ENCODE measurements at places on chromosomes 1 and 21.

DNA sequence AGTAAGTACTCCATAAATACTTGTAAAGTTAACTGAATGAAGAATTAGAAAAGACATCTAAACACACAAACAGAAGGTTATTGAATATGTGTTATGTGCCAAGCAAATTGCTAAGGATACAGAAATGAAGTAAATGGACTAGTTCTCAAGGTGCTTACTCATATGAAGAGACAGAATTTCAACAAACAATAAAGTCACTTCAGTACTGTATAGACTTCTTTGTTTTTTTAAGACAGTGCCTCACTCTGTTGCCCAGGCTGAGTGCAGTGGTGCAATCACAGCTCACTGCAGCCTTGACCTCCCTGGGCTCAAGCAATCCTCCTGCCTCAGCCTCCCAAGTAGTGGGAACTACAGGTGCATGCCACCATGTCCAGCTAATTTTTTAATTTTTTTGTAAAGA lies 57.3 kb downstream of the SERBP1 start:
- DNase-seq: no peak

GRCh38 chr1:150970808-150971582 lies 3.6 kb downstream of the CERS2 start:
- peak; percentile 13 for DNase-seq

DNA sequence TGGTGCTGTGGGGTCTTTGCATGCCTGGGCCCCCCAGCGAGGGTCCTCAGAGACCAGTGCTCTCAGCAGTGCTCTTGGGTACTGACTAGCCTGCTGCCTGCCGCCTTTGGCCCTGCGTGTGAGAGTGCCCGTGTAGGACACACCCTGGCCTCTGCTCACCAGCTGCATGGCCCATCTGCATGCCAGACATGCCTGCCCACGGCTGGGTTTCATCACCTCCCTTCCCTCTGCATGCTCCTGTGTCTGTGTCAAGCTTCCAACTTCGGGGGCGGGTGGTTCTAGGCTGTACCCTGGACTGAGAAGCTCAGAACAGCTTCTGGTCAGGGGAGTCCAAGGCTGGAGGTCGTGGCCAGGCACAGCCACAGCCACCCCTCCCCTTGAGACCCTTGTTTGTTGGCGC lies 56.9 kb downstream of the PTPRF start:
- DNase-seq: no peak

- no peak for DNase-seq
Observed at GRCh38 chr21:46160657-46160906, 5.2 kb upstream of the FTCD start.

DNA sequence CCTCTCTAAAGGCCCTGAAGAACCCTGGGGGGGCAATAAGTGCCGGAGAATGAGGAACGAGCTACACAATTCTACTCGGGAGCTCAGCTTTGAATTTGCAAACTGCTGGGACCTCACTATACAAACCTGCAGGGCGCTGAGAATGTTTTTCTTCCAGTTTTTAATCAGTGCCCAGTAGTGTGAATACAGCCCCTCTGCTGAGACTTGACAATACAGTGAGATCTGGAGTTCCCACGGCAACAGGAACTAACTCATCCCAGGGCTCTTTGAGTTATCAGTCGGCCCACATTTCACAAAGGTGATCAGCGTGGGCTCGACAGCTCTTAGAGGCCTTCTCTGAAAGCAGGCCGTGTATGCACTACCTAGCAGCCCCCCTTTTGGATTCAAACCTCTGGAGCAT lies 41.7 kb downstream of the TMEM53 start:
- peak; percentile 44 for DNase-seq

DNA sequence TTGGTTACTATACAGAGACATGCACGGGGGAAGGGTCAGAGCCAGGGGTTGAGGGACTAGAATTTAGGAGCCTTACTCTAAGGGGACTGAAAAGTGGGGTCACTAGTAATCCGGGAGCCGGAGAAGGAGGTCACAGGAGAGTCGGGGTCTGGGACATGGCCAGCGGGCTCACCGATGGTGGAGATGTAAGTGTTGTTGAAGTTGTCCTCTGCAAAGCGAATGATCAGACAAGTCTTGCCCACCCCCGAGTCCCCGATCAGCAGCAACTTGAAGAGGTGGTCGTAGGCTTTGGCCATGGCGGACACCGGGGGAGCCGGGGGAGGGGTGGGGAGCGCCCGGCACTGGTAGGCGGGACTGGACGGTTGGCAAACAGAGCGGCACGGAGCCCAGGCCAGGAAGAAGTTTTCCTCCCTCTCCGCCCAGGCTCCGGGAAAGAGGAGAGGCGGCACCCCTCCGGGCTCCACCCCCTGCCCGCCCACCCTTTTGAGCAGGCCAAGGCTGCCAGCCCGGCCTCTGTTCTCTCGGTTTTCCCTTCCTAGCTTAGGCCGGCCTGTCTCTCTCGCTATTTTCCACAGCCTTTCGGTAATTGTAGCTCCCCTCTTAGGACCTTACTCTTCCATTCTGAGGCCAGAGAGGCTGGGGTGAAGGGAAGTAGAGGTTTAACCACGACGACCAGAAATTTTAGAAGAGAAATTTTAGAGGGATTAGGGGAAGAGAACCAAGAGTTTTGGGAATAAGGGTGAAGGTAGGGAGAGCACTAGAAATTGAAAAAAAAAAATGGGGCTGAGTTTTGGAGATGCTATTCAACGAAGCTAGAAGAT lies at the start of gene RAB13:
TSS of gene RAB13 (minus strand) at position 399 of the 821 bp plus-strand sequence. CDS start at position 296, 103 bp downstream.
- DNase-seq: peak; percentile 77

DNA sequence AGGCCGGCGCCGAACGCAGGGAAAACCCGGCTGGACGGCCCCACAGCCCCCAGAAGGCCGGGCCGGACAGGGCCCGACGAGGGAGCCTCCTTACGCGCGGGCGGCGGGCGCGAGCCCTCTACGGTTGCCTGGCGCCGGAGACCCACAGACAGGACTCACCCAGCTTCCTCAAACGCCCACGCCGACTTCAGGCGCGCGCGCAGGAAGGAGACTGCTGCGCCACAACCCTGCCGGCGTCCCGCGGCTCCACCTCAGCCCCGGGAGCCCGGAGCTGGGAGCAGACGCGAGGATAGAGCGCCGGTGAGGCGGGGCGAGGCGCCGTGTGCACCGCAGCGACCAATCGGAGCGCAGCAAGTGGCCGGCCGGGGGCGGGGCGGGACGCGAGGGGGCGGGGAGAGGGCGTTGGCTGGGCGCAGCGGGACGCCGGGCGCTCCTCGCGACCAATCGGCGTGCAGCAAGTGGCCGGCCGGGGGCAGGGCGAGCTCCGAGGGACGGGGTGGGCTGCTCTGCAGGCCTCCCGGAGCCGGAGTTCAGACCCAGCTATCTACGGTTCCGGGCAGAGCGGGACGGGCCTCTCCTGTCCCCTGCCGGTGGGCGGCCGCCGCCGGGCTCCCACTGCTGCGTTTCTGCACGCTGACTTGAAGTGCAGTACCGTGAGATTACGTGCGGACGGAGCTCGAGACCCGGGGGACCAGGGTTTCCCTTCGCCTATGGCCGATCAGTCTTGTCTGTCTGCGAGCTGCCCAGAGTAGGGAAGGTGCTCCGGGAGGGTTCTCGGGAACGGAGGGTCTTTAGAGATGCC lies at the start of gene TMEM50B:
TSS of gene TMEM50B (minus strand) at position 296 of the 802 bp plus-strand sequence. CDS start 11,089 bp downstream, outside the sequence.
- peak; percentile 98 for DNase-seq

GRCh38 chr1:231260351-231260750 lies 19.3 kb downstream of the GNPAT start:
- DNase-seq: no peak

DNA sequence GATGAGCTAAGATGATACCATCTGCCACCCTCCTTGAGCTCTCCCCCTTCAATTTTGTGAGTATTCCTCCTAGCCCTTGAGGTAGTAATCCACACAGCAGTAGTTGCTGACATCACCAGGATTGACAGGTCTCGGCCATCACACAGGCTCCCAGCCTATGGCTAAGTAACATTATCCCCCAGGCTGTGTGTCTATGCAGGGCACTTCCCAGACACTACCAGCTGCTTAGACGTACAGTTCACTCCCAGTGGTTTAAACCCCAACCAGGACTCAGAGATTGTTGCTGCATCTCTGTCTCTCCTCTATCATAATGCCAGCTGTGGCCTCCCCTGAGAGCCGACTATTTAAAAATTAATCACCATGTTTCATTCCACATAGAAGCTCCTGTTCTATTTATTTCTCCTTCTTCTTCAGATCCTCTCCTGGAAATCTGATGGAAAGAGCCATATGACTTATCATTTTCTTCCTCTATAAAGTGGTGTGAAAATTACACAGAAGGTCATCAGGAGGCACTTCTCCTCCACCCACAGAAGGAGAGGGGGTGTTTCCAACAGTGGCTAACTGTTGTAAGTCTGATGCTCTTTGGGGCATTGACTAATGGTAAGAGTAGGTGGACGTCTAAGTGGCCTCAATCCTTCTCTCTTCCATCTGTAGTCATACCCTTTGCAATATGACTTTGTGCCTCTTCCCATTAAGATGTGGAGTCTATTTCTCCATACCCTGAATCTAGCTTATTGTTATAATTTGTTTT lies 396.3 kb downstream of the SETD4 start:
- no peak for DNase-seq

GRCh38 chr21:33418691-33419090 lies 15.5 kb downstream of the IFNGR2 start:
- DNase-seq: no peak

DNA sequence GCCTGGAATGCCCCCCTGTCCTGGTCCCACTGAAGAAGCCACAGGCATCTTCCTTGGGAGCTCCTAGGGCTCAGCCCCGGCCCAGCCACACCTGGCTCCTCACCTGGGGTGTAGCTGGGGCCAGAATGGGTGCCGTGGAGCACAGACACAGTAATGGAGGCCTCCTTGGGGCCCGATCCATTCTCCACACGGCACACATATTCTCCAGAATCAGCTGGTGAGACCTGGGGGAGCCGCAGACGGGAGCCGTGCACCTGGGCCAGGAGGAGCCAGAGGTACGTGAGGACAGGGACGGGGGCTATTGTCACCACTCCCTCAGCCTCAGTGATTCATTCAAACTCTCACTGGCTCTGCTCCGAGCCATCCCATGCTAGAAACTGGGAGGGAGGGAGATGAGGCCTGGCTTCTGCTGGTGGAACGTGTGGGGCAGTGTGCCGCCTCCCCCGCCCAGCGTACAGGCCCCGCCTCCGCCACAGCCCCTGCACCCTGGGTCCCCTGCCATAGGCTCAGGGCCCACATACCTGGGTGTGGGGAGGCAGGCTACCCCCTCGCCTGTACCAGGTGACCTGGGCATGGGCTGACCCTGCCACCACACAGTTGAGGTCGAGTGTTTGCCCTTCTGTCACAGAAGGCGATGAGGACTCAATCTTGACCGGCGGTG lies 42.2 kb downstream of the LDLRAD2 start:
- DNase-seq: no peak

DNA sequence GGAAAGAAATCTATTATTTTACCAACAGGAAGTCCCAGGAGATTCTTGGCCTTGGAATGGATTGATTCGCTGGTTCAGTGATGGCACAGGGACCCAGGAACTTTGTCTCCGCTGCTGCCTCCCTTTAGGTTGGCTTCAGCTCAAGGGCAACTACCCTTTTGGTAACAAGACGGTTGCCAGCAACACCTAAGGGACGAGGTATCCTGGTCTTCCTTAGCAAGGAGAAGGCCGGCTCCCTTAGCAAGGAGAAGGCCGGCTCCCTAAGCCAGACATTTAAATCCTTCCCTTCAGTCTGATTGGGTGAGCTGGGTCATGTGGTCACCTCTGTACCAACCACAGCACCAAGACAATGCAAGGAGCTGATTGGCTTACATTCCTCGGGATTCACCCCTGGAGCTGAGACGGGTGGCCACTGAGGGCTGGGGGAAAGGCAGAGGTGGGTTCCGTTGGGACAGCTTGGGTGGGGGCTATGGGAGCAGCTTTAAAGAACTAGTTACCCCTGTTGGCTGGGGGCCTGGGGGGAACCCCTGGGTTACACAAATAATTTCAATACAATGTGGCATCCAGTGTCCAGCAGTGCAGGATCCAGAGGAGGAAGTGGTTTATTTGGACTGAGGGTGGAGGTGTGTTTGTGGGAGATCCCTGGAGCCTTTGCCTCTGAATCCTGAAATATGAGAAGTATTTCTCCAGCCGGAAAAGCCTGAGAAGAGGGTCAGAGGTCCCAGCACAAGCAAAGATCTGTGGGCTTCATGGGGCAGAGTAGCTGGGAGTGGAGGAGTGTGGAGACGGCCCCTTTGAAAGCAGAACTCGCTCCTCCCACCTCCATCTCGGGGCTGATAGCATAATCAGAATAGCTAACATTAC lies 20.7 kb upstream of the CLIC4 start:
- peak; percentile 87 for DNase-seq

- peak; percentile 43 for DNase-seq
Observed at GRCh38 chr1:34983700-34984355, 1.3 kb downstream of the TMEM35B start.

GRCh38 chr1:74504125-74504932 lies 8.1 kb downstream of the LRRC53 start:
- peak; percentile 50 for DNase-seq
